ENCODE measurements at places on chromosomes 13 and 19.
A peak's percentile ranks its signal among the peaks of the same experiment; 100 is the strongest.

DNA sequence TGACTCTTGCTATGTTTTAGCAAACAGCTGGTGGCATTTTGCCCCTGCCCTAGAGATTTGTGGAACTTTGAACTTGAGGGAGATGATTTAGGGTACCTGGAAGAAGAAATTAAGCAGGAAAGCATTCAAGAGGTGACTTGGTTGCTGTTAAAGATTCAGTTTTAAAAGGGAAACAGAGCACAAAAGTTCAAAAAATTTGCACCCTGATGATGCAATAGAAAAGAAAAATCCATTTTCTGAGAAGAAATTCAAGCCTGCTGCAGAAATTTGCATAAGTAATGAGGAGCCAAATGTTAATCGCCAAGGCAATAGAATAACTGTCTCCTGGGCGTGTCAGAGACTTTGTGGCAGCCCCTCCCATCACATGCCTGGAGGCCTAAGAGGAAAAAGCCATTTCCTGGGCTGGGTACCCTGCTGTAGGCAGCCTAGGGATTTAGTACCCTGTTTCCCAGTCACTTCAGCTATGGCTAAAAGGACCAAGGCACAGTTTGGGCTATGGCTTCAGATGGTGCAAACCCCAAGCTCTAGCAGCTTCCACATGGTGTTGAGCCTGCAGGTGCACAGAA is 958.5 kb upstream of the MIR17HG start:
- DNase-seq = no peak

DNA sequence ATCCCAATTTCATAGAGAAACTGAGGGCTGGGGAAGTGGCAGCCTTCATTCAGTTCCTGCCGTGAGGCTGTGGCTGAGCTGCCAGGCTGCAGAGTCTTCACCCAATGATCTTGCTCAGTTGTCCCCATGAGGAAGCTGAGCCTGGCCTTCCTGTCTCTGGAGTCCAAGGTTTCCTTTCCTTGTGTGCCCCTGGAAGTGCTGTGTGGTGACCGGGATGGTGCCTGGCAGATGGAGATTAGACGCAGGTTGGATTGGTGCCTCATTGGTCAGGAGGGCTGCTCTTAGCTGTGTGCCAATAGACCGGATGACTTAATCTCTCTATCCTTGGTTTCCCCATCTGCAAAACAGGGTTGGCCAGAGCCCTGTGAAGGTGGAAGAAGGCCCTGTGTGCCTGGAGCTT is 24.6 kb downstream of the DNM2 start:
- no peak for DNase-seq

DNA sequence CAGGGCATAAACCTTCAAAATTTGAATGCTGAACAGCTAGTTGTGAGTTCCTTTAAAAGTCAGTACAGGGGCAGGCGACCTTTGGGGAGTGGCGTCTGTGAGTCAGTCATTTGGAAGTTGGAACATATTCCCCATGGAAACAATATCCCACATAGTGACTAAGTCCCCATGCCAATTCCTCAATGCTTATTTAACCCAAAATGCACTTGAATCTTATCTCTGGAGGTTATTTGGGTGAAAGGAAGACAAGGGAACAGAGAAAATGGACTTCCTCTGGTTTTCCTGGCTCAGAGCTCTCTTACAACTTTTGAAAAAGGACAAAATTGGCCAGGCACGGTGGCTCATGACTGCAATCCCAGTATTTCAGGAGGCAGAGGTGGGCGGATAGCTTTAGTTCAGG is 479.2 kb upstream of the NBEA start:
- peak; percentile 48 for DNase-seq

DNA sequence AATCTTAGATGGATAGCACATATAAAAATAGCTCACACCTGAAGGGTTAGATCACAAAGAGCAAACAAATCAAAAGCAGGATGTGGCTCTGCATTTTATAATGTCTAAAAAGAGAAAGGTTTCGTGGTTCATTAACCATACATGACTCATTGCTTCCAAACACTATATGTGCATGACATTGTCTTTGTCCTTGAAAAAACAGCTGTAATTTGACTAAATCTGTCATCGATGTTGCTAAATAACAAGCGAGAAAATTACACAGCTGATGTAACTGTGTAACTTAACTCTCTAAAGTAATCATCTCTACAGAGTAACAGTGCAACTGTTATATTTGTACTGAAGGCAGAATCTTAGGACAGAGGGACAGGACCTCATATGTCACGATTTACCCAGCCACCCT is 383.1 kb upstream of the GPC6 start:
- peak; percentile 39 for DNase-seq

DNA sequence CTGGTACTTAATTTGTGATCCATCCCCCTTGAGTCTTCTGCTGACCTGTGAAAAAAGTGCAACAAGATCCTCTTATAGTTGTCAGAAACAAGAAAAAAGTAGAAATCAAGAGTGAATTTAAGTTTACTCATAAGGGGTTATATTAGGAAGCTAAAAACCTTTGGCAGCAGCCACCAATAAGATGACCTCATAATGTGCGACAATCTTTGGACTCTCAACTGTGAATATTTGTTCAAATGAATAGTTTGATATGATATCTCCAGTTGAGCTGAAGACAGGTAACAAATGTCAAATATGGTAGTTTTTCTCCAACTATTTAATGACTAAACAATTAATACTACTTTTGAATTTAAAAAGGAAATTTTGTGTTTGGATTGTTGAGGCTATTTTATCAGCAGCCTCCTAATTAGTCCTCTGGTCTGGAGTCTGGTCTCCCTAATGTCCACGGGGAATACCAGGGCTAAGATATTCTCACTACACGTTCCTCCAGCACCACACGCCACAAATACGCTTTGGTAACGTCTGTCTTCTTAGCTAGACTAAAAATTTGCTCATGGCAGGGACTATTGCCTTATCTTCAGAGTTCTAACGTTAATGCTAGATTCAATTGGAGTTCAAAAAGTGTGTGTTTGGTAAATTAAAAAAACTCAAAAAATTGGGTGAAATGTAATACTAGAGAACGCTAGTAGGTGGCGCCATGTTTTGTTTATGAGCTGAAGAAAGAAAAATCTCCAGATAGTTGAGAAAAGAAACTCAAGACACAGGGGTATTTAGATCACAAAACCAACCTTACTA is 51.0 kb upstream of the PDX1 start:
- DNase-seq = peak; percentile 58

DNA sequence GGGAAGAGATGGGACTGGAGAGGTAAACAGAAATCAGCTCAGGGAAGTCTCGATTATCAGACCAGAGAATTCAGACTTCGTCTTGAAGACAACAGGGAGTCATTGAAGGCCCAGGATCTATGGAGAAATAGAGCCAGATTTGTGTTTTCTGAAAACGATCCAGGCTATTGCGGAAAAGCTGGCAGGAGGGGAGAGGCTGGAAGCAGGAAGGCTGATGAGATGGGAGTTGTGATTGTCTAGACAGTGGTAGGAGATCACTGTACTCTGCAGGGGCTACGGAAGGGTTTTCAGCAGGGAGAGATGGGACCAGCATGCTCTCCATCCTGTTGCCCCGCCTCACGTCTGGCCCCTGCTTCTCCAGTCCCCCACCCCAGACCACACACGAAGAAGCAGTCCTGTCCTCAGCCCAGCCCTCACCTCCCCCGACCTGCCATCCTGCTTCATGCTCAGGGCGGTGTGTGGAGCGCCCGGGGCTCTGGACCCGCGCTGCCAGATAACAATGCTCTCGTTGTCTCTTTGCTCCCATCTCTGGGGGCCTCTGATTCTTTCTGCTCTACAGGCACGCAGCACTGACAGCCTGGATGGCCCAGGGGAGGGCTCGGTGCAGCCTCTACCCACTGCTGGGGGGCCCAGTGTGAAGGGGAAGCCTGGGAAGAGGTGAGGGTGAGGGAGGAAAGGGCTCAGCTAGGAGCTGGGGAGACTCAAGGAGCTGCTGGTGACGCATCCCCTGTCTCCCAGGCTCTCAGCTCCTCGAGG is 1.9 kb downstream of the ARHGAP33 start:
- DNase-seq = no peak

DNA sequence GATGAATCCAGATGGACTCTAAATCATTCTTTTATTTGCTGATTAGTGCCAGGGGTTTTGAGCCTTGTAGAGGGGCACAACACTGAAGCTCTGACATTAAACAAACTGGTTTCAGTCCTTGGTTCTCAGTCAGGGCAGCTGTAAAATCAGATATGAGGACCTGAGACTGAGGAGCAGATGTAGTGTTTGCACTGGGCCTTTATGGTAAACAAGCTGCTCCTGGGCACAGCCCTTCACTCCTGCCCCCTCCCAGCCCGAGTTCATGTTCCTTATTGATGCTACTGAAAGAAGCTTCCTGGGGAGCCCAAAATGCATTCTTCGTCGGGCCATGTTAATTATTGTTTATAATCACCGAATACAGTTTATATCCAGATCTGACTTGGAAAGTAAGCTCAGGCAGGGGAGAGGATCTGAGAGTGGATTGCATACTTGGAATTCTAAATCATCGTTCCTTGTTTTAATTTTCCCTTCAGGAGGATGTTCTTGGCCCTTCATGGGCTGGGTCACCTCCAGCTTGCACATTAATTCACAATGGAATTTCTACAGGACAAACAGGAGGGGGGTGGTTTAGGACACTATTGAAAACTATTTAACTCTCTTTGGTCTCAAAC is 213.5 kb downstream of the FGF9 start:
- no peak for DNase-seq

- no peak for DNase-seq
Observed at GRCh38 chr19:46032597-46033025, 8.2 kb downstream of the IGFL4 start.

- no peak for DNase-seq
Observed at GRCh38 chr19:48085904-48086864, 24.4 kb downstream of the PLA2G4C start.

- DNase-seq = peak; percentile 79
Observed at GRCh38 chr13:83620530-83621220, 261.6 kb downstream of the SLITRK1 start.

GRCh38 chr13:84962141-84962750 is 837.0 kb downstream of the SLITRK6 start:
- DNase-seq = no peak

DNA sequence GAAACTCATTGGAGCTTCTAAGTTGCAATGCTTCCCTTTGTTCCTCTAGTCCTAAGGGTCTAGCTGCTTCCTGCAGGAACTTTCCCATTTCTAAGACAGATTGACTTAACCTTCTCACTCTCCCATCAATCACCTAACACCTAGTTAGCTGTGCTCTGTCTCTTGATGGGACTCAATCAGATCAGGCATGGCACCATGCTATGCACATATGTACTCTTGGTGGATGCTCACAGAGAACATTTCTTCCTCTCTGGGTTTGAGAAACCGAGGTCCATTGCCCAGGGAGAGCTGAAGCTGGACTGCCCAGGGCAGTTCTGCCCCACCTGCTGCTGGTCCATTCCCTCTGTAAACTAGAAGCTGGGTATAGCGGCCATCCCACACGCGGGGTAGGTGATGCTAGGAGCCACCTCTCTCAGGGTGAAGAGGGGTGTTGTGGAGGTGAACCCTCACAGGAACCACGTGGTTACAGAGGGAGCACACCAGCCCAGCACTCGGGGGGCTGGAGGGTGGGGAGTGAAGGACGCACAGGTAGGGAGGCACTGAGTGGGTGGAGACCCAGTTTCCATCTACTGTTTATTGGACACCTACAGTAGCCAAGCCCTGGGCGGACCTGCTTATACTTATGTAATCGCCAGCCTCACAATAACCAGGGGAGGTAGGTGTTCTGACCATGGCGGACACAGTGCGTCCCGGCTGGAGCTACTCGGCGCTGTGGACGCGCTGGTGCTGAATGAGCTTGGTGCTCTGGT is 3.1 kb upstream of the UBE2M start:
- DNase-seq = no peak

DNA sequence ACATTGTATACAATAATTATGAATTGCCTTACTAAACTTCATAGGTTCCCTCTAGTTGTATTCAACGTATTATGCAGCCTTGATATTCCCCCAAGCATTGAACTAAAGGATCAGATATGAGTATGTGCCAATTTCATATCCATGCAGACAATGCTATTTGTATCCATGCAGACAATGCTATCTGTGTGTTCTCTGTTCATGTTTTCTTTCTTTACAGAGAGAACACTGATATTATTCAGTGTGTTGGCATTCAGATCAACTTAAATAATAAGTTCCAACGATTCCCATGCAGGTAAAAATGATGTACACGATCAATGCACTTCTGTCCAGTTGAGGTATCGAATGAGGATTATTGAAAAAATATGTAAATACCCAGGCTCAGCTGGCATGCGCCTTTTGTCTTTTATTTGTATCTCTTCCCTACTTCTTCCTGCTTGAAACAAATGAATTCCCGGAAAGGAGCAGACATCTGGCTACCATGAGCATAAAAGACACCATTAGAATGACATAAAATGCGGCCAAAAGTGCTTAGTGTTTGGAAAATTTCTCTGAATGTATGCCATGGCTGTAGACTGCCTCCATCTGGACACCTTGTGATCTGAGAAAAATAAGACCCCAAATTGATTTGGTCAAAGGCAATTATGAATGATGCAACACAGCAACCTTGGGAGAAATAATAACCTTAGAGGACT is 731.5 kb downstream of the SLITRK1 start:
- no peak for DNase-seq

- no peak for DNase-seq
Observed at GRCh38 chr13:50179977-50180376, 164.7 kb downstream of the KCNRG start.

GRCh38 chr13:45522571-45522970 is 57.8 kb downstream of the COG3 start:
- peak; percentile 90 for DNase-seq

DNA sequence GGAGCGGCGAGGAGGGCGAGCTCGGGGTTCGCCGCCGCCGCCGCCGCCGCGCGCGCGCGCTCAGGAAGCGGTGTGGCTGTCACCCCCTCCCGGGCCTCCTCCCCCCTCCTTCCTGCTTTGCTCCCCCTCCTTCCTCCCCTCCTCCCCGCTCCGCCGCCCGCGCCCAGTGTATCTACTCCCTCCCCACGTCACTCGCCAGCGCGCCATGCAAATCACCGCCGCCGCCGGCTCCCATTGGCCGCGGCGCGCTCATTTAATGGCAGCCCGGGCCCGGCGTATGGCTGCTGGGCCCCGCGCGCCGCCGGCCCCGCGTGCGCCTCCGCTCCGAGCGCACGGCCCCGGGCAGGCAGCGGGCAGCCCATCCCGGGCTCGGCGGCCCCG is 335 bp upstream of the SOX1 start:
- DNase-seq = peak; percentile 38

DNA sequence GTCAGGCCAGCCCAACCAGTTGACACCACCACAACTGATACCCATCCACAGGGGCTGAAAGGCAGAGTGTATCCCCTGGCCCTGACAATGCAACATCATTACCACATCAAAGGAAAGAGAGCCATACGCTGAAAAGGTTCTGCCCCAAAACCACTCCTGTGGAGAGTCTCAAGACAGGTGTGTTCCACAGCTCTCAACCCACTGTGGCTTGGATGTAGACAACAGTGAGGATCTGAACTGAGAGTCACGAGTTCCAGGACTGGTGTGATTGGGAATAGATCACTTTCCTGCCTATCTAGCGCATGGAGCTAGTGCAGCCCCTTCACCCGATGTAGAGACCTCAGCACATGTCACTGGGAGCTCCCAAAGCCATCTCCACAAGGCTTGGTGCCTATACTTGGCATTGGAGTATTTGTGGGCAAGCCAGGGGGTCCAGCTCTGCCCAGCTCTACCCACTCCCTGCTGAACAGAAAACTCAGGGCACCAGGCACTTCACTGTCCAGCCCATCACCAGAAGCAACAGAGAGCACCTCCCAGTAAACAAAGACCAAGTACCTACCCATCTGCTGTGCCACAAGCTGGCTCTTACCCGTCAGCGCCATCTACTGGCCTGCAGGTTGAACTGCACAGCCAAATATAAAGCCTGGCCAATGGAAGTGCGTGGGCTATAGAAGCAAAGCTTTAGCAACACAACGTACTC is 579.5 kb downstream of the UQCRFS1 start:
- peak; percentile 47 for DNase-seq
